Activated CD4-positive, alpha-beta T cell treated with anti-CD3 and anti-CD28 coated beads, Interleukin-2, amount 50 U/mL, for 48 hours (primary cell): ENCODE measurements at places on chromosomes 6 and 20.

- no peak for DNase-seq
Observed at GRCh38 chr6:44567406-44567805, 179.9 kb downstream of the CDC5L start.

DNA sequence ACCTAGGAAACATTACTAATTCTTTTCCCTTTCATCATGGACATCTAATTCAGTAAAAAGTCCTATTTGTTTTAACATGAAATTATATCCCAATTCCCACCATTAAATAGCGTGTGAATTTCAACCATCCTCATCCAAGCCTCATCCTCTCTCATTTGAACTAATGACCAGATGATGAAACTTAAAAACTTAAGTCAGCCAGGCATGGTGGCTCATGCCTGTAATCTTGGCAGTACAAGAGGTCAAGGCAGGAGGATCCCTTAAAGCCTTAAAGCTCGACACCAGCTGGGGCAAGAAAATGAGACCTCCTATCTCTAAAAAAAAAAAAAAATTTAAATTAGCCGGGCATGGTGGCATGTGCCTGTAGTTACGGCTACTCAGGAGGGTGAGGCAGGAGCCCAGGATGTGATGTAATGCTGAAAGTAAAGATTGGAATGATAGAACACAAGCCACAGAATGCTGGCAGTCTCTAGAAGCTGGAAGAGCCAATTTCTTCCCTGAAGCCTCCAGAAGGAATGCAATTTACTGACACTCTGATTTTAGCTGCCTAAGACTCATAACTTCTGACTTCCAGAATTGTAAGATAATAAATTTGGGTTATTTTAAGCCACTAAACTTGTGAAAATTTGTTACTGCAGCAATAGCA, 27.1 kb upstream of the HAO1 start:
- no peak for DNase-seq

GRCh38 chr6:4308364-4308763, 173.0 kb upstream of the ECI2 start:
- DNase-seq, result no peak

DNA sequence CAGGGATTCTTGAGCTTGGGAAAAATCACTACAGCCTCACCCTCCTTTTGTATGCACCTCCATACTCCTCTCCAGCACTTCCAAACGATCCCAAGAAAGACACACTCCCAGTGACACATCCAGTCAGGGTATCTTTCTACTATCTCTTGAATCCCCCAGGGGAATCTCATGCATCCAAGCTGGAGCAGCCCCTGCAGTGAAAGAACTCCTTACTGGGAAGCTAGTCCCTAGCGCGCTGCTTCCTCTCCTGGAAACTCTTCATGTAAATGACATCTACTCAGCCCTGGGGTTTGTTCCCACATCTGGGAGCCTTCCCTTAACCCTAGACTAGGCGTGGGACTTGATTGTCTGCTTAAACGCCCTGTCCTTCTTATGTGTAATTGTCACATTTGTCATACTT, 329.1 kb upstream of the QKI start:
- DNase-seq, result no peak

DNA sequence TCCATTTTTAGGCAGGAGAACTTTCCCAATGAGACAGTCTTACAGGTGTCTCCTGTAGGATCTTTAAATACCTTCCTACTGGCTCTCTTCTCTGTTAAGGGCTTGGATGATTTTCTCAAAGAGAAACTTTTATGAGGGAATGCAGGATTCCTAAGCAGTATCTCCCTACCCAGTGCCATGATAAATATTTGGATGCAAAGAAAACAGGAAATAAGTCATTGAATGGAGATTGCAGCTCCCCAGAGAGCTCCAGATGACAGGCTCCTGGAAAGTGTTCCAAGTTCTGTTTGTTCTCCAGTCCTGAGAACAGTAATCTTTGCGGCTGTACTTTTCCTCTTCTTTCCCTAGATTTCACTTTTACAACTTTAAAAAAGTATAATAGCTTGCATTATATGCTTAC, 2.4 kb upstream of the SCGN start:
- no peak for DNase-seq
